ENCODE measurements at places on chromosomes 16 and 17. TPM values are rescaled to one million over a fixed set of nuclear protein-coding genes. Genes with fewer than 3 reads are reported as not detected.

DNA sequence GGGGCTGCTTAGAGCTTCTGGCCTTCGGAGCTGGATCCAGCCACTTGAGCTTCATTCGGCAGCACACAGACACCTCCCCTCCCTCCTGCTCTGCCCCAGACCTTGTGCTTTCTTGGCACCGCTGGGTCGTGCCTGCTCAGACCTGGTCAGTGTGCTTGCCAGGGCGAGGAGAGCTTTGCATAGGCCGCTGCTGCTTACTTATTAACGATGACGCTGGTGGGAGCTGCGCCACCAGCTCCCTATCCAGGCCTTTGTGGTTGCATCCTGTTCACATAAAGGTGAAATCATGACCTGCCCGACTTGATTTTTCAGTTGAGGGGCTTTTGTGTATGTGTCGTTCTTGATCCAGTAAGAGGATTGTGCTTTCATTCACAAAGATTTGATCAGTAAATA, 101.1 kb downstream of the MSI2 start:
- DNase-seq: peak; percentile 90
- no peaks in the 10 kb centered on the region for H3K36me3 ChIP-seq
- H3K27me3 ChIP-seq: no peaks in the 10 kb centered on the region
- peak overlapping the region; percentile 64 for H3K27ac ChIP-seq
- peaks cover 16% of the 10 kb centered on the region for H3K4me1 ChIP-seq

- no peak overlapping the region for H3K4me3 ChIP-seq
- no peaks in the 10 kb centered on the region for H3K4me1 ChIP-seq
- no peaks in the 10 kb centered on the region for H3K36me3 ChIP-seq
- H3K27ac ChIP-seq: no peak overlapping the region
- no peaks in the 10 kb centered on the region for H3K27me3 ChIP-seq
These were observed 29.5 kb downstream of the CDH5 start for GRCh38 chr16:66395806-66396555.

GRCh38 chr17:55641676-55642081, 81.0 kb downstream of the TMEM100 start:
- H3K27me3 ChIP-seq: no peaks in the 10 kb centered on the region
- H3K27ac ChIP-seq: no peak overlapping the region
- H3K4me3 ChIP-seq: no peak overlapping the region
- no peaks in the 10 kb centered on the region for H3K4me1 ChIP-seq
- H3K36me3 ChIP-seq: no peaks in the 10 kb centered on the region

HEATR3 gene
- 14.0 TPM for total RNA-seq

GRCh38 chr17:73067075-73067474, 25.4 kb downstream of the SLC39A11 start:
- no peak for DNase-seq
- peaks cover 8% of the 10 kb centered on the region for H3K4me1 ChIP-seq
- no peak overlapping the region for H3K27ac ChIP-seq
- H3K27me3 ChIP-seq: no peaks in the 10 kb centered on the region

KRT40 gene
- not detected for total RNA-seq

- H3K36me3 ChIP-seq: no peaks in the 10 kb centered on the region
- DNase-seq: no peak
- no peak overlapping the region for H3K4me3 ChIP-seq
- no peaks in the 10 kb centered on the region for H3K27me3 ChIP-seq
These were observed 305.4 kb downstream of the CEP112 start for GRCh38 chr17:65886315-65887245.

DNA sequence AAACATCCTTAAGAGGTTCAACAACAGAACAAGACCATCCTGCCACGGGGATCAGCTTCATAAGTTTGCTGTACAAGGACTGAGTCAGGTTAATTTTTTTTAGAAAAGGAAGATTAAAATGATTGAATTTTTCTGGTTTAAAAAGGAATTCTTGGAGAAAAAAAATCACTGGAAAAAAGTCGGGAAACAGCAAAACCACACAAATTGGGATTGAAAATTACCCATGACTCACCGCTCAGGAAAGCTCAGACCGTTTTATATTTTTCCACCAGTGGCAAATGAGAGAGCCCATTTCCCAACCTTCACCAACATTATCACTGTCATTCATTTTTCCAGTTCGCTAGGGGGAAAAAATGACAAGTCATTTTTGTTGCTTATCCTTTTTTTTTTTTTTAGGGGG, 46.6 kb downstream of the MRM3 start:
- no peak overlapping the region for H3K4me3 ChIP-seq
- peaks cover 20% of the 10 kb centered on the region for H3K36me3 ChIP-seq
- H3K27me3 ChIP-seq: no peaks in the 10 kb centered on the region
- DNase-seq: no peak
- H3K27ac ChIP-seq: no peak overlapping the region

ALDH3A1 gene
- 689 TPM for total RNA-seq

VKORC1 gene
- total RNA-seq: 20.1 TPM

CD300E gene
- 7.6 TPM for total RNA-seq

GRCh38 chr16:76346210-76346609, 69.0 kb downstream of the CNTNAP4 start:
- no peaks in the 10 kb centered on the region for H3K4me1 ChIP-seq
- DNase-seq: no peak
- H3K4me3 ChIP-seq: no peak overlapping the region
- H3K27ac ChIP-seq: no peak overlapping the region

SLC47A2 gene
- total RNA-seq: not detected

CPNE7 gene
- 1.6 TPM for total RNA-seq

- H3K27ac ChIP-seq: no peak overlapping the region
- no peak for DNase-seq
- no peaks in the 10 kb centered on the region for H3K4me1 ChIP-seq
- no peaks in the 10 kb centered on the region for H3K36me3 ChIP-seq
- H3K4me3 ChIP-seq: no peak overlapping the region
- H3K27me3 ChIP-seq: no peaks in the 10 kb centered on the region
These were observed 165.4 kb downstream of the AIPL1 start for GRCh38 chr17:6269478-6269877.

C16orf54 gene
- 2.3 TPM for total RNA-seq

DNA sequence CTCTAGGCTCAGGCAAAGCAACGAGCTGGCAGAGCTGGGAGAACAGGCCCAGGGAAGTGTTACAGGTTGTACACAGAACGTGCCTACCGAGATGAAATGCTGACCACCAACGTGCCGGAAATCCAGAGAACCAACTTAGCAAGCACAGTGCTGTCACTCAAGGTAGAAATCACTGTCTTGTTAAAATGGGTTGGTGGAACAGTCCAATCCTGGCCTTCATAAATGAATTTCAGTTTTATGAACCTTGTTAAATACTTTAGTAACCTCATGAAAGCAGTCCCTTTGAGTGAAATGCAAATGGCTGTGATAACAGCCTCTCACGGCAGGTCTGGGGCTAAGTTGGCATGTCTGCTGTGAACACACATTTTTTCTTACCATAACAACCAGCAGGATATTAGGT, 29.0 kb downstream of the ETV4 start:
- no peak for DNase-seq
- peaks cover 100% of the 10 kb centered on the region for H3K36me3 ChIP-seq
- no peaks in the 10 kb centered on the region for H3K27me3 ChIP-seq
- peaks cover 3% of the 10 kb centered on the region for H3K4me1 ChIP-seq
- H3K27ac ChIP-seq: no peak overlapping the region

GRCh38 chr16:48075398-48075797, 80.4 kb downstream of the ABCC12 start:
- no peak overlapping the region for H3K27ac ChIP-seq
- DNase-seq: no peak
- H3K4me3 ChIP-seq: no peak overlapping the region
- H3K4me1 ChIP-seq: no peaks in the 10 kb centered on the region
- no peaks in the 10 kb centered on the region for H3K27me3 ChIP-seq

- peaks cover 13% of the 10 kb centered on the region for H3K4me1 ChIP-seq
- no peaks in the 10 kb centered on the region for H3K36me3 ChIP-seq
- no peaks in the 10 kb centered on the region for H3K27me3 ChIP-seq
- no peak overlapping the region for H3K4me3 ChIP-seq
- DNase-seq: peak; percentile 59
These were observed 362.2 kb downstream of the WWOX start for GRCh38 chr16:78461496-78462287.

GRCh38 chr16:53911513-53911912, 207.6 kb downstream of the FTO start:
- H3K27ac ChIP-seq: no peak overlapping the region
- DNase-seq: no peak
- H3K4me3 ChIP-seq: no peak overlapping the region
- no peaks in the 10 kb centered on the region for H3K36me3 ChIP-seq

CFAP97D1 gene
- total RNA-seq: not detected

DNA sequence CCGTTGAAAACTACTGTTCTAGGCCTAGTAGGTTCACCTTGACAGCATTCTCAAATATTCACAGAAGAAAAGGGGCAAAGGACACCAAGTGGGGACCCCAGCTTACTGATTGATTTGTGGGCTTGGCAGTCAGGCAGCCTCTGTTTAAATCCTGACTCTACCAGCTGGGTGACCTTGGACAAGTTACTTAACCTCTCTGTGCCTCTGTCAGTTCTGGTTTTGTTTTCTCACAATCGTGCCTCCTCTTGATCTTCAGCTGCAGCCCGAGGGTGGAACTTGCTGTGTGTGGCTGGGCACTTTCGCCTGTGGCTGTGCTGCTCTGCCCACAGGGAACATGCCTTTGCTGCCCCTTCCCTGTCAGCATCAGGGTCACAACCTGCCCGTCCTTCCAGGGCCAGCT, 17.8 kb downstream of the RAP1GAP2 start:
- H3K27me3 ChIP-seq: no peaks in the 10 kb centered on the region
- H3K4me1 ChIP-seq: peaks cover 4% of the 10 kb centered on the region
- H3K27ac ChIP-seq: peak overlapping the region; percentile 46
- H3K4me3 ChIP-seq: no peak overlapping the region

GRCh38 chr17:33509331-33509730, 216.2 kb upstream of the ASIC2 start:
- H3K27me3 ChIP-seq: no peaks in the 10 kb centered on the region
- H3K4me1 ChIP-seq: no peaks in the 10 kb centered on the region
- H3K36me3 ChIP-seq: no peaks in the 10 kb centered on the region

DNA sequence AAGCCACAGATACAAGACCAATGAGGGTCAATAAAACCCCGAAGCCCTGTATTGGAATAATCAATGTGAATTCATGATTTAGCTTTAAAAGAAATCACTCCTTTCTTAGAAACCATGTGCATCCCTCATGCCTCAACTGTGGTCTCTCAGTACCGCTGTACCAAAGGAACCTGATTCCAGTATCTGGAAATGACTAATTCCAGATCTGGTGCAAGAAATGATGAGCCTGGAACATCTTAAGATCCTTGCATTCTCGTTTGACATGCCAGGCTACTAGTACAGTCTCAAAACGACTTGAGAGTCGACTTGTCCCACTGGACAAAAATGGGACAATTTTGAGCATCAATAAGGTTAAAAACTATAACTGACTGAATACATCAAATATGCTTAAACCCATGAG, 21.2 kb downstream of the USP31 start:
- no peak overlapping the region for H3K4me3 ChIP-seq
- H3K4me1 ChIP-seq: peaks cover 6% of the 10 kb centered on the region
- no peak for DNase-seq
- H3K36me3 ChIP-seq: no peaks in the 10 kb centered on the region

DNA sequence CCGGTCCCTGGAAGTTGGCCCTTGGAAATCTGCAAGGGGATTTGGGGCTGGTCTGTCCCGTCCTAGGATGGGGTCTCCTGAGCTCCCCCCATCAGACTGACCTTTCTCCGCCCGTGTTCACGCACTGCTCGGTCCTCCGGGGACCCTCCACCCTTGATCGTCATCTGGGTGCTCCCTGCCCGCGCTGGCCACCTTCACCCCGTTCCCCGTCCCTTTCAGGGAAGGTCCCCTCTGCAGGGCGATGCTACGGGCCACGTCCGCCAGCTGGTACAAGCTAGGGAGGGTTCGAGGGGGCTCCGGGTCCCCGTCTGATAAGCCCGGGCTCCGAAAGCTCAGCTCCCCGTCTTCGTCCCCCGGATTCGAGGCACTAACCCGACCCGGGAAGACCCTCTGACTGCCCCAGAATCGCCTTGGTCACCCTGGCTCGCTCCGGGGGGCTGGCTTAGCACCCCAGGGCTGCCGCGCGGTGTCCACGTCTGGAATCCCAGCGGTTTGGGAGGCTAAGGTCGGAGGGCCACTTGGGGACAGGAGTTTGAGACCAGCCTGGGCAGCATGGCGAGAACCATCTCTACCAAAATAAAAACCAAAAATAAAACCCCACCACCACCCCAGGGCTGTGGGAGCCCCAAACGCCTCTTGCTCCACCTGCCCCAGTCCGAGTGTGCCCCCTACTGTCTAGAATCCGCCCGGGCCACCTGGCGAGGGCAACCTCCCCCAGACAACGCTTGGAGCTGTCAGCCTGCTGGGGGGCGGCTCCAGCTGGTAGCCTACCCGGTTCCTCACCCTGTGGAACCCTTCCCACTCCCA, 1.1 kb upstream of the SLC43A2 start:
- peaks cover 47% of the 10 kb centered on the region for H3K4me1 ChIP-seq
- peak overlapping the region; percentile 79 for H3K4me3 ChIP-seq
- no peaks in the 10 kb centered on the region for H3K27me3 ChIP-seq
- peak; percentile 84 for DNase-seq
- peak overlapping the region; percentile 94 for H3K27ac ChIP-seq
- H3K36me3 ChIP-seq: peaks cover 4% of the 10 kb centered on the region

DNA sequence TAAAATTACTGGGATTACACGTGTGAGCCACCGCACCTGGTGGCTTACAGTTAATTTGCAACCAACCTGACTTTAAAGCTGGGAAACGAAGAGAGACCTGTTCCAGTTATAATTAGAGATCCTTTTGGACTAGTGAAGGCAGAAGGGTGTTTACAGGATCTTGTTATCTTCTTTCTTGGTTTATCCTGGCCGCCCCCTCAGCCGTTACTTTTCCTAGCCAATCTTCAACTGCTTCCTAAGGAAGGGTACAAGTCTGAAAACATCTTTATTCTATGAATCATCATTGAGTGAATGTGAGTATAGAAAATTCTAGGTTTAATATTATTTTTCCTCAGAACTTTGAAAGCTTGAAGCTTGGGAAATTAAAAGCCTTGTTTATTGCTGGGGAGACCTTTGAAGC, 286.5 kb downstream of the SLC39A11 start:
- no peaks in the 10 kb centered on the region for H3K4me1 ChIP-seq
- no peak for DNase-seq
- H3K4me3 ChIP-seq: no peak overlapping the region
- H3K27ac ChIP-seq: no peak overlapping the region

DNA sequence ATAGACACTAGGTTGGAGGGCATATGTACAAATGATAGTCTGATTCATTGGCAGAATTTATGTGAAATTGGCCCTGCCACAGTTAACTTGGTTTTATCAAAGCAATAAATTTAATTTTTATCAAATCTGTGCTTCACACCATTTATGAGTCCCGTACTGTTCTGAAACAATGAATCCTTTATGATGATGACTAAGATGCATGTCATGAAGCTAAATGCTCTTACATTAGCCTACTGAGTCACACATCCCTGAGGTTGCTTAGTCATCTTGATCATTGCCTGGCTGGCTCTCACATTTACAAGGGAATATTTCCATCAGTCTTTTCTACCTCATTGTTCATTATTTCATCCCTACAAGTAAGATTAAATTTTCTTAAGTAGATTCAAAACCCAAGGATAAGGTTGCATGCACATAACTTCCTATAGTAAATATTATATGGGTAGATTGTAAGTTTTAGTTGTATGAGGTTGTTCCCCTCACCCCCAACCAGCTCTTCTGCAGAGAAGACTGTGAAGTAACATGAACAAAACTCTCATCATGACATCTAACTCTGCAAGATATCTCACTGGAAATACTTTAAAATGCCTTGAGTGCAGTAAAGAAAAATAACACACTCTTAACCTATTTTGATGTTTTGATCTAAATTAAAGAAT, 170.7 kb downstream of the CYB561 start:
- no peak overlapping the region for H3K4me3 ChIP-seq
- no peaks in the 10 kb centered on the region for H3K27me3 ChIP-seq
- peaks cover 10% of the 10 kb centered on the region for H3K4me1 ChIP-seq
- H3K36me3 ChIP-seq: no peaks in the 10 kb centered on the region
- no peak for DNase-seq

GRCh38 chr17:38914741-38915638, 10.4 kb upstream of the LASP1NB start:
- peaks cover 63% of the 10 kb centered on the region for H3K4me1 ChIP-seq
- H3K27me3 ChIP-seq: no peaks in the 10 kb centered on the region
- H3K27ac ChIP-seq: peak overlapping the region; percentile 16
- peak; percentile 41 for DNase-seq
- H3K4me3 ChIP-seq: no peak overlapping the region
